Stimulated activated naive CD8-positive, alpha-beta T cell treated with anti-CD3 and anti-CD28 coated beads, Interleukin-15, amount 100 ng/mL, for 72 hours (primary cell): ENCODE measurements at places on chromosomes 3 and 15.

- no peak for DNase-seq
Measured at GRCh38 chr3:160169139-160169976, 55.9 kb upstream of the C3orf80 start.

GRCh38 chr3:20100151-20100550 is 59.9 kb downstream of the KAT2B start:
- no peak for DNase-seq

- no peak for DNase-seq
Measured at GRCh38 chr3:132267391-132267993, 49.7 kb upstream of the ACP3 start.

GRCh38 chr3:37590328-37591079 is 271.2 kb upstream of the CTDSPL start:
- DNase-seq: no peak

DNA sequence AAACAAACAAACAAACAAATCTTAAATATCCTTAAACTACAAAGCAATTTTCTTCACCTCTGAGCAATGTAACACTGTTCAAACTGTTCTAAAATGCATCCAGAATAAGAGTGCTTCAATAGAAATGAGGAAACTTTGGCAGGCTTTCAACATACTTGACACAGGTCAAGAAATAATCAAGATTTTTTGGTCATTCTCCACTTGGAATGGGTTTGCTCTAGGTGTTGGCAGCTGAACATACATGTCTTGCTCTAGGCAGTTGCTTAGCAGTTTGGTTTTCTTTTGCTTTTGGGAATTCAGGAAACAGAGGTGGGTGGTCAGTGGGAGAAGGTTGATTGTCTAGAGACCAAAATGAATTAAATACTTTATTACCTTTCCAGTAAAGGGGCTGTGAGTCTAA is 1.4 kb upstream of the LRRC3B start:
- DNase-seq: no peak

GRCh38 chr3:186955898-186956696 is 25.8 kb downstream of the ST6GAL1 start:
- no peak for DNase-seq

DNA sequence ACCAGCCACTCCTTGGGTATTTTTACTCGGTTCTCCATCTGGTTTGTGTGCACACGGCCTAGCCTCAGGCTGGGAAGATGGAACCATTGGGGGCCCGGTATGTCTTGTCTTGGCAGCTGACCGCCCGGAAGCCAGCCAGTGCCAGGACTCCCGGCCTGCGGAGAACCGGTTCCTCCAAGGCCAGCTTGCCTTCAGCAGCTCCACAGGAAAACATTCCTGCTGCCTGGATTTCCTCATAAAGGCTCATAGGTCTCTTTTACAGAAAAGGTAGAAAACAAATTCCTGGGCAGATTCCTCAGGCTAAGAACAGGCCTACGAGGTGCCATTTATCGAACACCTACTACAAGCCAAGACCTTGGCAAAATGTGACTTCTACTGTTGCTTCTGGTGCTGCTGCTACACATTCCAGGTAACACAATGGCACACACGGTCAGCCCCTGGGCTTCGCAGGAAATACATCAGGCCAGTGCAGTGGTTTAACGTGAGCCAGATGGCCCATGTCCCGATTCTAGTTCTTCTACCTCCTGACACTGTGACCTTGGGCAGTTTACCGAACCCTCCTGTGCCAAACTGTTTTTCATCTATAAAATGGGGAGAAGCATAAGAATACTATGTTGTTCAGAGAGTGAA is 141.8 kb downstream of the OPA1 start:
- DNase-seq: no peak

DNA sequence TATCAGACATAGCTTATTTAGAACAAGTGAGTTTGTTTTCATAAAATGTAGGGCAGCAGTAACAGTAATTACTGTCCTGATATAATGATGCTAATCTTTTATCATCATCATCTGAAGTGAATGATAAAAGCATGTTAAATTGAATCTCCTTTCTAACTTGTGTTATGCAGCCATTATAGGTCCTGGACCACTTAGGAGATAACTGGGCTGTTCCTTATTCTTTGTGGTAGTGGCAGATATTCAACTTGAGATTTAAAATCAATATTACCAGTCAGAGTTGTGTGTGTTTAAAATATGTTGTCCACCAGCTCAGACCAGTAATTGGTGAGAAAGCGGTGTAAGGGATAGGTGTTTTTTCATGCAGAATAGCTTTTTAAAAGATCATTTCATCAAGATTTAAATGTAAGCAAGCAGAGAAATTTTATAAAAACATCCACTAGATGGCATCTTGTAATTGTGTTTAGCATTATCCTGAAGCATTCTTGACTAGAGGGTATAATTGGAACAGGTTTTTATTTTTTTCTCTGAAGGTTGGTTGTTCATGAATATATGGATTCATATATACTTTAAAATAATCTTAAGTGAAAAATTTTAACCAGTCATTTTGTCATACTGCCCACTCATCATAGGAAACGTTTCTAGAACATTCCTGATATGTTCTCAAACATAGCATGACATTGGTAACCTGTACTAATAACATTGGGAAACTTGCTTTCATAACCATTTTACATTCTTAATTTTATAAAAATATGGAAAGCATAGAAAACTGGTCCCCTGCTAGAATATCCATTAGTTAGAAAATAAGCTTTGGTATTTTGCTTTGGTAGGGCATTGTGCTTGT is 153.9 kb downstream of the BBX start:
- DNase-seq: no peak

DNA sequence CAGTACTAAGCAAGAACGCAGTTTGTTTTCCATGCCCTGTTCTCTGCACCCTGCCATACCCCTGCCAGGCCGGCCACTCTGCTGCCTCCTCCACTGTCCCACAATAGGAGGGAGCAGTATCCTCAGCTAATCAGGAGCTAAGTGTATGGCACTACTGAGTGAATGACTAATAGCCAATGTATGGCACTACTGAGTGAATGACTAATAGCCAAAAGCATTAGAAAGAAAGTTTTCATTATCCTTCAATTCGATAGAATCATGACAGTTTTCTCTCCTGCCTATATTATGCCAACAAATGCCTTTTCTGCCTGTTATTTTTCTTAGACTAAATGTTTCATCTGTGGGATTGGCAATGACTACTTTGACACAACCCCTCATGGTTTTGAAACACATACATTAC is 107.5 kb upstream of the CHRM5 start:
- DNase-seq: no peak

DNA sequence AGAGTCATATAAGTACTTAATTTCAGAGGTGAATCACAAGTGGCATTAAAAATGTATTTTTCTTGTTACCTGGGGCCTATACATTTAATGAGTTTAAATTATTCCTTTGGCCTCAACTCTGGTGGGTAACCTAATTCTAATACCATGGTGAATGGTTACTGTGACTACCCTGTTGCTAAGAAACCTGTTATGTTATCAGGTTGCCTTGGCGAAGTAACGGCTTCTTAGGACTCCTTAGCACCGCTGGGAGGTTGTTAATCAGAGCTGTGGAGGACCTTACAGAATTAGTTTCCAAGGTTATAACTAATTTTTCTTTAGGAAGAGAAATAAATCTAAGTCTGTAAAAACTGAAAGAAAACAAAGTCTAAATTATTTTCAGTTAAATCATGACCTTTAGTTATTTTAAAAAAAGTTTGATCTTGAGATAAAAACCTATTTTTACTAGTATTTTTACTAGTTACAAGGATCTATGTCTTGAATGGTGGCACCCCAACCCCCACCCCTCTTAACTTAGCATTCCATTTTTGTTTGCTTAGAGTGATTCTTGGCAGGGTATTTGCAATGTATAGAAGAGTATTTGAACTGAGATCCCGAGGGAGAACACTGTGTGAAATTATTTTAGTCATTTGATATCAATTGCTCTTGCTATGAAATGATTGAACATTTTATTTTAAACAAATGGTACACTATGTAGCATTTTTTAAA is 155.5 kb downstream of the FNDC3B start:
- DNase-seq: no peak

- DNase-seq: no peak
Measured at GRCh38 chr15:71275098-71275497, 159.8 kb downstream of the THSD4 start.

DNA sequence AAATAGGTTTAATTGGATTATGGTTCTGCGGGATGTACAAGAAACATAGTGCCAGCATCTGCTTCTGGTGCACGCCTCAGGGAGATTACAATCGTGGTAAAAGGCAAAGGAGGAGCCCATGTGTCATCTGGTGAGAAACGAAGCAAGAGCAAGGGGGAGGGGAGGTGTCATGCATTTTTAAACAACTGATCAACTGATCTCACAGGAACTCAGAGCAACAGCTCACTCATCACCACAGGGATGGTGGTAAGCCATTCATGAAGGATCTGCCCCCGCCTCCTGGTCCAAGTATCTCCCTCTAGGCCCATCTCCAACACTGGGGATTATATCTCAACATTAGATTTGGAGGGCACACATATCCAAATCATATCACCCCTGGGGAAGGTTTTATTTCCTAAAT is 42.1 kb upstream of the FGF7 start:
- DNase-seq: no peak

- DNase-seq: no peak
Measured at GRCh38 chr3:10485806-10486205, 19.6 kb downstream of the ATP2B2 start.
